ENCODE measurements at places on chromosomes 5 and 9.

DNA sequence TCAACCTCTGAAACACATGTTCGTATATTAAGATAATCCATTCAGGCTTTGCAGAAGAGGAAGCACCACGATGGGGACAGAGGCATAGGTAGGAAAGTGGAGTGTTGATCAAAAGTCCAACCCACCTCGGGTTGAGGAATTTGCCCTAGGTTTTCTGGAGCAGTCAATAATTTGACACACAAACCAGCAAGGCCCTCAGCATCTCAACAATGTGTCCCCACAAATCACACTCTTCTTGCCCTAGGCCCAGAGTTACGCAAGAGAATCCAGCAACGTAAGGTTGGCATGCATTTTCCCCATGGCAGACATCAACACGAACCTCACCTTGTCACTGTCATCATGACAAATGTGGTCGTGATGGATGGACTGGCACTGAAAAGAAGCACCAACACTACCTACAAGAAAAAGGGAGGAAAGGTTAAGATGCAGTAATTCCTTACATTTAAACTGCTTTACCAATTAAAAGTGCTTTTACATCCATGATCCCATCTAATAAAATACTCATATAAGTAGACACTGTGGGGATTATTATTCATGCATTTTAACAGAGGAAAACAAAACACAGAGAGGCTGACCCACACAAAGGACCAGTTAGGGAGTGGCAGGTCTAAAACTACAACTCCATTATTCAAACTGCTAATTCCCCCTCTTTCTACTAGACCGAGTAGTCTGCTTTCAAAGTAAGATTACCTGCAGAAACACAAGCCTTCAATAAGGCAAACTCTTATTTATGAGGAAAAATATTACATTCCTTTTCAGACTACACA, 24.4 kb upstream of the RNF38 start:
- DNase-seq = no peak

GRCh38 chr5:93800988-93801811, 59.8 kb upstream of the POU5F2 start:
- no peak for DNase-seq

GRCh38 chr9:111232997-111233790, 96.8 kb downstream of the OR2K2 start:
- DNase-seq = no peak

DNA sequence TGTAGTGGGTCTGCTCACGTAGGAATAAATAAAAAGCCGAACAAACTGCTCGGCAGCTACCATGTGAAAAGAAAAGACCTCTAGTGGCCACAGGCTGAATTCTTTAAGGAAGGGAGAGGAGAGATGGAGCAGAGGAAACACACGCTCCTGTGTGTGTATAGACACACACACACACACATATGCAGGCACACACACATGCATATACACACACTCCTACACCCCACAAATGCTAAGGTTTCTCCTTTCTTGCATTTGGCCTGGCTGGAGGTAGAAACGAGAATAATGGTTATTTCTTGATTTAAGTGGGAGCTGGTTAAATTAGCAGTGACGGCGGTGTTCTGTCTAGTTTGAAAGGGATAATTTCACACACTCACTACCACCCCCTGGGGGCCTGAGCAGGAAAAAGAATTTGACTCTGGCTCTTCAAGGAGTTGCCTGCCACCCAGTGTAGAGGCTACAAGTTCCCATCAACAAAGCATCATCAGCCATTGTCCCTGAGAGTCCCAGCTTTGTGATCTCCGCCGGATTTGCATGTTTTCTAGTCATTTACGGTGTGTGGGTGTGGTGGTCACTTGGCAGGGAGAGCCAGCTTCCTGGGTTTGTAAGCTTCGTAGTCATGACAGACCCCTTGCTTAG, at the start of gene INSYN2B:
INSYN2B (minus strand) TSS at position 78 of the 636 bp plus-strand sequence. CDS start 96,597 bp downstream, outside the sequence.
- DNase-seq = no peak

- DNase-seq = no peak
Measured at GRCh38 chr9:76643399-76644117, 120.7 kb upstream of the PCA3 start.

GRCh38 chr5:53792338-53792737, 231.9 kb downstream of the NDUFS4 start:
- no peak for DNase-seq

- DNase-seq = no peak
Measured at GRCh38 chr5:113250341-113250953, 184.3 kb downstream of the TSSK1B start.

GRCh38 chr5:165448753-165449152, 1943.3 kb downstream of the MAT2B start:
- DNase-seq = no peak

DNA sequence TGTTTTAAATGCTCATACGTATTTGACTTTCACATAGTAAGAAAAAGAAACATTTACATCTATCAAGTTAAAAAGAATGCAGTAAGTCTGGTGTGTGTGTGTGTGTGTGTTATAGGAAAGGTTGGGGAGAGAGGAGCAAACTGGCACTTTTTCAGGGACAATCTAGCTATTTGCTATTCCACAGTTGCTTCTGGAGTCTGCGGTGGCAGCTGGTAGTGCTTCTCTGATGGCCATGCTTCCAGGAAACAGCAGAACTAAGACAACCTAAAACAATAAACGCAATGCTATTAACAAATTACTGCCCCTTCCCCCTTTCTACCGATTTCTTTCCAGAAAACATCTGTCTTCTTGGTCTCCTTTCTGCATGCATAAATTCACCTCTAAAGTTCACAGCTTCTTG, 70.0 kb upstream of the CDH10 start:
- no peak for DNase-seq

DNA sequence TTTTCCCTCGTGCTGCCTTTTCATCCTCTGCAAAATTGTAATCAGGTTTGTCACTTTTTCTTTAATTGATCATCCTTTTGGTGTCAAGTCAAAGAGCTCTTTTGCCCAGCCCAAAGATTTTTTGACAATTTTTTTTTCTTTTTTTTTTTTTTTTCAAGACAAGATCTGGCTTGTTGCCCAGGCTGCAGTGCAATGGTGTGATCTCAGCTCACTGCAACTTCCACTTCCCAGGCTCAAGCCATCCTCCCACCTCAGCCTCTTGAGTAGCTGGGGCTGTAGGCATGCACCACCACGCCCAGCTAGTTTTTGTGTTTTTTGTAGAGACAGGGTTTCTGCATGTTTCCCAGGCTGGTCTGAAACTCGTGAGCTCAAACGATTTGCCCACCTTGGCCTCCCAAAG, 36.7 kb downstream of the CDK7 start:
- no peak for DNase-seq

- no peak for DNase-seq
Measured at GRCh38 chr9:79477241-79477840, 94.4 kb upstream of the TLE4 start.

- no peak for DNase-seq
Measured at GRCh38 chr9:121698627-121699570, 47.5 kb downstream of the DAB2IP start.

DNA sequence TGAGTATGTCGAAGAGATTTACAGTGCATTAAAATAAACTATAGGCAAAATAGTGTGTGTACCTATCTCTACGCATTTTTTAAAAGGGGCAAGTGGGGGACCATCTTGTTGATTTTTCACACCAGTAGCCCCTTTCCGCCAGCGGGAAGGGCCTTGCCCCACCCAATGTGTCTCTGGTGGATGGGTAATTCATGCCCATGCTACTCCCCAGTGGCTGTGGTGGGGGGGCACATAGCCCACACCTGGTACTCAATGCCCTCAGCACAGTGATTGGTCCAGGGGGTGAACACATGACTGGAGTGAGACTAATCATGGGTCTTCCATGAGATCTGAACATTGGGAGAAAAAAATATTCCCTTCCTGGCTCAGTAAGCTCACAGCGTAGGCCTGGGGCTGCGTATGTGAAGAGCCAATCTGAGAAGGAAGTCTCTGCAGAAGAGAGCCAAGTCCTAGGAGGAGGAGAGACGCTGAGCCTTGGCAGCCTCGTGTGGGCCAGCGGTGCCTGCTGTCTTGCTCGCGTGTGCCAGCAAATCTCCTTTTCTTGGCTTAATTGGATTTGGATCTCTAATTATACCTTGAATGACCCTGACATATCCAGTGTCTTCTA, 103.4 kb downstream of the ADAMTS2 start:
- no peak for DNase-seq

- DNase-seq = no peak
Measured at GRCh38 chr5:59330680-59331079, 562.8 kb downstream of the PDE4D start.

GRCh38 chr9:92292338-92293074, 991 bp downstream of the IARS1 start:
- DNase-seq = no peak
